ENCODE measurements at places on chromosomes 12 and 14. TPM values are rescaled to one million over a fixed set of nuclear protein-coding genes. Genes with fewer than 3 reads are reported as not detected.

IL31 gene
- total RNA-seq: not detected

TTC5 gene
- 11.5 TPM for total RNA-seq

INSM2 gene
- not detected for total RNA-seq

KRT73 gene
- total RNA-seq: not detected
